ENCODE measurements at places on chromosomes 7 and 10.

DNA sequence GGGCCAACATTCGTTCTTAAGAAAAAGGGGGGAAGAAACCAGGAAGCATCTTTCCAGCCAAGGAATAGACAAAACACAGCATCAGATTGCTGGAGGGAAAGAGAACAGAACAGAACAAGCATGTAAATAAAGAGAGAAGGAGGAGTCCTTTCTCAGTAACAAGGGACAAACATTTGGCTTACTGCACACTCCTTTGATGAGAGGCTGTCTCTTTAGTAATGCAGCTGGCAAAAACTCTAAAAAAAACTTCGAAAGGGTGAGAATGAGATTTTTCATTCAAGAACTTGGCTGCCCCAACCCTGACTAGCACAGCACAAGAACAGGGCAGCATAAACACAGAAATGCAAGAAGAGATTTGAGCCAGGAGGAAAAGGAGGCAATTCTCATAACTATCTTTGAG is 38.9 kb upstream of the IL6 start:
- no peak for DNase-seq
- H3K4me3 ChIP-seq: no peak overlapping the region
- no peak overlapping the region for H3K27ac ChIP-seq
- H3K36me3 ChIP-seq: peaks cover 10% of the 10 kb centered on the region
- peaks cover 49% of the 10 kb centered on the region for H3K27me3 ChIP-seq

DNA sequence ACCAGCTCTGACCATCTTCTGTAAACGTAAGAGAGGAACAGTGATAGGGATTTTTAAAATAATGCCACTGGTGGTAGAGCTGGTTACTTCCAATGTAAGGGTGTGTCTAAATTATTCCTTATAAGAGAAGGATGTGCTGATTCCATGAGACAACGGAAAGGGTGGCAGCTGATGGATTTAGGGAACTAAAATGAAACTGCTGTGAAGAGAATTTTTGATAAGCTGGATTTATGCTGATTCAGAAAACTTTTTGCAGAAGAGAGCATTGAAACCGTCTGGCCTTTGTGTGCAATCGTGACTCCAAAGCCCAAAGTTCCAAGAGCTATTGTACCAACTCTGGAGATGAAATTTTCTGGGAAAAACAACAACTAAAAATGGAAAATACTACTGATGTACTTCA is 301.0 kb downstream of the PRPF18 start:
- DNase-seq: no peak
- peaks cover 10% of the 10 kb centered on the region for H3K4me1 ChIP-seq
- H3K36me3 ChIP-seq: no peaks in the 10 kb centered on the region
- H3K27ac ChIP-seq: no peak overlapping the region
- H3K4me3 ChIP-seq: no peak overlapping the region
- peaks cover 60% of the 10 kb centered on the region for H3K27me3 ChIP-seq

DNA sequence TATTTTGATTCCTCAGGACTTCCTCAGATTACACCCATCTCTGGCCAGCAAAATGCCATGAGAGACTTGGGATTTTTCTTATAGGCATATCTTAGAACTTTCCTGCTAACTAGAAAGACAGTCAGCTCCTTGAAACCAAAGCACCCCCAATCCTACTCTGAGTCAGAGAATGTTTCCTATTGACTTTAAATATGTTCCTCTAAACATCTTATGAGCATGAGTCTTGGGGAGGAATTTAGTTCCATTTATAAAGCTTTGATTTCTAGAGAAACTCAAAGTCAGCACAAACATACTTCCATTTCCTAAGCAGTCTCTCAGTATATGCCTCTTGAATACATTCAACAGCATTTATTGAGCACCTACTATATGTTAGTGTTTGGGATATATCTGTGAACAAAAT is 128.5 kb downstream of the INHBA start:
- no peak for DNase-seq
- no peaks in the 10 kb centered on the region for H3K27me3 ChIP-seq
- H3K4me1 ChIP-seq: no peaks in the 10 kb centered on the region
- no peak overlapping the region for H3K4me3 ChIP-seq
- no peak overlapping the region for H3K27ac ChIP-seq

- peaks cover 90% of the 10 kb centered on the region for H3K36me3 ChIP-seq
- peaks cover 81% of the 10 kb centered on the region for H3K4me1 ChIP-seq
- no peak for DNase-seq
- H3K27me3 ChIP-seq: no peaks in the 10 kb centered on the region
- H3K27ac ChIP-seq: peak overlapping the region; percentile 66
- H3K4me3 ChIP-seq: peak overlapping the region; percentile 23
These were observed 48.7 kb downstream of the STK17A start for GRCh38 chr7:43631559-43631958.

DNA sequence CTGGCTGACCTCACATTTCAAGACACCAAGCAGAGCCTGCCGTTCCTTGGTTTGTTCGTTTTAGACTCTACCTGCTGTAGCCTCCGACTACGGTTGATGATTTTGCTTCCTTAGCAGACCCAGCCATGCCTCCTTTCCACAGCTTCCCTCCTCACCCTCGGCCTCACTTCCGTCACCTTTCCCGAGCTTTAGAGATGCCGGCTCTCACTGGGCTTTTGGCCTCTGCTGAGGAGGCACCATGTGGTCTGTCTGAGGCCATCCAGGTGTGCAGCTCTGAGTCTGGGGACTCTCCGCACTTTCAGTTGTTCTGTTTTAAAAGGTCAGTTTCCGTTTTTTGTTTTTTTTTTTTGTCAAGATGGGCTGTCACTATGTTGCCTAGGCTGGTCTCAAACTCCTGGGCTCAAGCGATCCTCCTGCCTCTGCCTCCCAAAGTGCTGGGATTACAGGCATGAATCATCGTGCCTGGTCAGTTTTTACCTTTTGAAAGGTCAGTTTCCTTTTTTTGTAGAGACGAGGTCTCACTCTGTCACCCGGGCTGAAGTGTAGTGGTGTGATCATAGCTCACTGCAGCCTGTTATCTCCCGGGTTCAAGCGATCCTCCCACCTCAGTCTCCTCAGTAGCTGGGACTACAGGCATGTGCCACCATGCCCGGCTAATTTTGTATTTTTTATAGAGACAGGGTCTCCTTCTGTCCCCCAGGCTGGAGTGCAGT is 11.7 kb downstream of the ORAI2 start:
- H3K27me3 ChIP-seq: no peaks in the 10 kb centered on the region
- peaks cover 19% of the 10 kb centered on the region for H3K4me1 ChIP-seq
- peak overlapping the region; percentile 58 for H3K27ac ChIP-seq
- DNase-seq: no peak
- no peak overlapping the region for H3K4me3 ChIP-seq

DNA sequence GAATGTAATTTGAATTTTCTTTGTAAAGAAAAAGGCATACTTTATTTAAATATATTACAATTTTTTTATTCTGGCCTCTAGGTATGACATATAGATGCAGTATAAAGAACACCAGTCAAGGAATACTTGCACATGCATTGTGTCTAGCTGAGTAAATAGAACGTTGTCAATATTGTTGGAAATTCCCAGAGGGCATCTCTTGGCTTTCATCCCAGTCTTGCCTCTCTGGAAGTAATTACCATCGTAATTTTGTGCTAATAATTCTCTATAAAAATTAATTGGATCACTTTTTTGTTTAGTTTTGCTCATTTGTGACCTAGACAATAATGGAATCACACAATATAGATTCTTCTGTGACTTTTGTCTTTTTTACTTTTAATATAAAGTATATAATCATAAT is 1052.3 kb upstream of the CELF2 start:
- H3K27me3 ChIP-seq: no peaks in the 10 kb centered on the region
- no peak overlapping the region for H3K27ac ChIP-seq
- no peak for DNase-seq
- no peak overlapping the region for H3K4me3 ChIP-seq
- H3K4me1 ChIP-seq: no peaks in the 10 kb centered on the region

DNA sequence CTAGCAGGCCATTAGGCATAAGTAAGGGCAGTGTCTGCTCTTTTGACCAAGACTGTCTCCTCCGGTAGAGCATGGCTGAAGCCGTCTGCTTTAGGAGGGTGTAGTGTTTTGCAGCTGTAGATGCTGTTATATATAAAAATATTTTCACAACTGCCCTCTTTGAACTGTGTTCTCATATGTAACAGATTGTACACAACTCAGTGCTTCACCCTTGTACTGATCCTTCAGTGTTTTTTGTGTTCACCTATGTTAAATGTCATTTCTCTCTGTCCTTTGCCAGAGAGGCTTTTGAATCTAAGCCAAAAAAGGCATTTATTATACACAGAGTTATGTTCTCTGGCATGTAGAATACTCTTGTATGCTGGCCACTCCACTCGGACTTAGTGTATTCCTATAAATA is 135.5 kb downstream of the BICC1 start:
- H3K27ac ChIP-seq: no peak overlapping the region
- DNase-seq: no peak
- H3K4me1 ChIP-seq: no peaks in the 10 kb centered on the region

GRCh38 chr10:119367841-119368549 is 160.6 kb downstream of the GRK5 start:
- no peaks in the 10 kb centered on the region for H3K27me3 ChIP-seq
- no peaks in the 10 kb centered on the region for H3K36me3 ChIP-seq
- no peak overlapping the region for H3K4me3 ChIP-seq

DNA sequence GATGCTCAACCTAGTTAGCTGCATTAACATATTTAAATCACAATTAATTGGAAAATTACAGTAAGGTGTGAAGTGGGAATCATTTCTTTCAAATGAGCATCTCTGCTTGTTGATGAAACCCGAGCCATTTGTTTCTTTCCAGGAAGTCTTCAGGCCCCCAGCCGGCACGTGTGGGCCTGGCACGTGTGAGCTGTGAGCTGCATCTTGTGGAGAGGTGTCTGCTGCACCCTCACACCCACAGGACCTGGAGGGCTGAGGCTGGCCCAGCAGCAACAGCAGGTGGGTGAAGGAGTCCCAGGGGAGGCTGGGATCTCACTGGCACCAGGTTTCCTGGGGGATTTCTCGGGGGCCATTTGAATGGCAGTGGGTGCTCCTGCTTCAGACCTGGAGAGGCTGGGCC is 372.5 kb upstream of the MKI67 start:
- no peaks in the 10 kb centered on the region for H3K27me3 ChIP-seq
- H3K4me3 ChIP-seq: no peak overlapping the region
- H3K36me3 ChIP-seq: no peaks in the 10 kb centered on the region
- H3K4me1 ChIP-seq: no peaks in the 10 kb centered on the region

DNA sequence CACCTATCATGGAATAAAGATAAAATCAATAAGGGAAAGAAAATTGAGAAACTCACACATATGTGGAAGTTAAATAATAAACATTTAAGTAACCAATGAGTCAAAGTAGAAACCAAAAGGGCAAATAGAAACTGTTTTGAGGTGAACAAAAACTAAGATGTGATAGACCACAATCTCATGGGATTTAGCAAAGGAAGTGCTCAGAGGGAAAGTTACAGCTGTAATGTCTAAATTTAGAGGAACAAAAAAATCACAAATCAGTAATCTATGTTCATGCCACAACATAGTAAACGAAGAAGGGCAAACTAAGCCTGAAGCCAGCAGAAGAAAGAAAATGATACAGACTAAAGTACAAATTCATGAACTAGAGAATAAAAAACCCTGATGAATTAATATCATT is 16.3 kb downstream of the CYP3A4 start:
- peaks cover 20% of the 10 kb centered on the region for H3K27me3 ChIP-seq
- H3K4me3 ChIP-seq: no peak overlapping the region
- no peaks in the 10 kb centered on the region for H3K36me3 ChIP-seq
- H3K27ac ChIP-seq: no peak overlapping the region
- no peak for DNase-seq

GRCh38 chr10:71842856-71843686 is 8.0 kb downstream of the PSAP start:
- H3K4me3 ChIP-seq: no peak overlapping the region
- DNase-seq: no peak
- peaks cover 55% of the 10 kb centered on the region for H3K4me1 ChIP-seq
- H3K36me3 ChIP-seq: peaks cover 10% of the 10 kb centered on the region
- H3K27me3 ChIP-seq: no peaks in the 10 kb centered on the region

DNA sequence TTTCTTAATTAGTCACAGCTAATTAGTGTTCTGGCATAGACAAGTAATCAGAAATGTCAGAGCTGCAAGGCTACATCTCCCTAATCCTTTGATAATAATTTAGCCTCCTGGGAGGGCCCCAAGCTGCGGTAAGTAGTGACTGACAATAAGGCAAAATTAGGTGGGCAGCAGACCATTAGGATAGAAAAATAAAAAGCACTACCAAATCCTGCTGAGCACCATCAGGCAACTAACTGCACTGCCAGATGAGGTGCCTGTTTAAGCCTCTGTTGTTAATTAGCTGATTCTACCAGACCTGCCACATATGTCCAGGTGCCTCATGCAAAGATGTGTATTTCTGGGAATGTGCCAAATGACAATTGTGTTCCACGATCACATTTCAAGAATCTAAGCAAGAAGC is 32.5 kb upstream of the FEZF1 start:
- no peak overlapping the region for H3K4me3 ChIP-seq
- no peaks in the 10 kb centered on the region for H3K4me1 ChIP-seq
- no peak overlapping the region for H3K27ac ChIP-seq
- H3K27me3 ChIP-seq: no peaks in the 10 kb centered on the region
- DNase-seq: no peak

GRCh38 chr7:70698219-70698832 is 433.6 kb upstream of the GALNT17 start:
- H3K36me3 ChIP-seq: no peaks in the 10 kb centered on the region
- H3K27me3 ChIP-seq: peaks cover 26% of the 10 kb centered on the region
- peak; percentile 48 for DNase-seq
- peaks cover 19% of the 10 kb centered on the region for H3K4me1 ChIP-seq
- H3K27ac ChIP-seq: no peak overlapping the region

DNA sequence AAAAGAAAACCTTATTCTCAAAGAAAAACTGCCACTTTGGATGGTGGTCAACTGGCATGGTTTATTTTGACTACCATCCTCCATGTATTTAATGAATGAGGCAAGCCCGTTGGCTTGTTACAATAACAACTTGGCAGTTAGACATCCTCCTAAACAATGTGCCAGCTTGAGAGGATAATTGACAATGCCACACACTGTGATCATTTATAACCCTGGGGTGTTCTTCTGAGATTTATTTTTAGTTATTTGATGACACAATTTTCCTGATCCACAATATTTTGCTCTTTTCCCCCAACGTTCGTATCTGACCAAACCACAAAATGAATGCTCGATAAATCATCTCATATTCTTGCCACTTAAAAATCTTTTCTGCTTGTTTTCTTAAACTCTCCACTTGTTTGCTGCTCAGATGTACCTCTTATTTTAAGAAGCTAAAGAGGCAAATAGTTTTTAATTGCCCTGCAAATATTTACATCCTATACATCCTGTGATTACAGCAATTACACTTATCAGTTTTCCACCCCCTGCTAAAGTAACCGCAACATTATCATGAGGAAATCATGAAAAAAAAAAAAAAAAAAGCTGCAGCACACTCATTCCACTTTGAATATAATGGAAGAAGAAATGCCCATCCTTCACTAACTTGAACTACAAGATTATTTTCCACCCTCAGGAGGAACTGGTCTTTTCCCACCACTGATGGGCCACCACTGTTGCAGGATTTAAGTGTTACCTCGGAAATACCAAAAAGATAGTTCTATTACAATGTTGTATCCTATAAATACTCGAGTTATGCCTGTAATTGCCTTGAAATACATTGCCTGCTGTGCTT is 119.9 kb downstream of the MBL2 start:
- no peaks in the 10 kb centered on the region for H3K4me1 ChIP-seq
- no peak for DNase-seq
- no peaks in the 10 kb centered on the region for H3K36me3 ChIP-seq
- no peaks in the 10 kb centered on the region for H3K27me3 ChIP-seq
- no peak overlapping the region for H3K27ac ChIP-seq

Measured in activated CD8-positive, alpha-beta T cell treated with anti-CD3 and anti-CD28 coated beads, Interleukin-2, amount 10 ng/mL, durations not matched to agents 7 days and 5 days (primary cell).